ENCODE measurements at places on chromosomes 7 and 10. TPM values are rescaled to one million over a fixed set of nuclear protein-coding genes. Genes with fewer than 3 reads are reported as not detected.

TTYH3 gene
- total RNA-seq = 37.0 TPM

AGMO gene
- not detected for total RNA-seq

TECPR1 gene
- total RNA-seq = 49.3 TPM

LBX1 gene
- not detected for total RNA-seq

CFTR gene
- total RNA-seq = not detected

ATE1 gene
- 26.0 TPM for total RNA-seq

KBTBD2 gene
- total RNA-seq = 37.4 TPM

ANKRD1 gene
- total RNA-seq = not detected

VSTM4 gene
- not detected for total RNA-seq

TMEM236 gene
- total RNA-seq = not detected

PTPRN2 gene
- 7.0 TPM for total RNA-seq

AKR1C8 gene
- 0.18 TPM for total RNA-seq

NOS3 gene
- 12.2 TPM for total RNA-seq

GPR26 gene
- not detected for total RNA-seq

MMP21 gene
- total RNA-seq = not detected

LCOR gene
- total RNA-seq = 36.6 TPM

PIK3CG gene
- 55.6 TPM for total RNA-seq

SGPL1 gene
- total RNA-seq = 28.0 TPM

ZNF394 gene
- total RNA-seq = 48.3 TPM

PCDH15 gene
- total RNA-seq = not detected
